CD4-positive, alpha-beta T cell treated with Interleukin-21 for 1 hour (primary cell): ENCODE measurements at places on chromosomes 6 and 20.

DNA sequence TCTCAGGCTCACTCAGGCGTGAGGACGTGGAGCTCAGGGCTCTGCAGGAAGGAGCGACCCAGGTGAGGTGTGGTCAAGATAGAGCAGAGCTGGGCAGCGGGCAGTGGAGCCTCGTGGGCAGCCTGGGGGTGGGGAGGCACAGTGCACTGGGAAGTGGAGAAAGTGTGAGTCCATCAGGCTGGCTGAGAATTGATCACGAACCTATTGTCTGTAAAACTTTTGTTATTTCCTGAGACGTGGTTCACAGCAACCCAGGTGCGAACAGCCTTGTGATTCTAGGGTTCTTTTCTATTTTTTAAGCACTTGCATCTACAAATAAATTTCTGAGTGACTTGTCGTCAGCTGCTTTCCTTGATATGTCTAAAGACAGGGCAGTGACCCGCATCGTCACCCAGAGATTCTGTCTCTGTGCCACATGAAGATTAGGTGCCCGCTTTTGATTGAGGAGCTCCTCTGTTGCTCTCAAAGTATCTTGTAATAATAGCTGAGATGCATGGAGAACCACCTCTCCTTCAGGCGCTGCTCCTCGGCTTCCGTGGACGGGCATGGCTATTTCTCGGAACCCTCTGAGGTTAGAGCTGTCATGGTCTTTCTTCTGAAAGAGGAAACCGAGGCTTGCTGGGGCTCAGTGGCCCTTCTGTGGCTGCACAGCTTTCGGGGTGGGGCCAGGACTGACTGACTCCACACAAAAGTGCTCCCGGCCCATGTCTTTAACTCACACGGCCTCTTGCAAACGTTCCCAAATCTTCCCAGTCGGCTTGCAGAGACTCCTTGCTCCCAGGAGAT, 662 bp upstream of the CCR6 start:
- DNase-seq, result no peak

DNA sequence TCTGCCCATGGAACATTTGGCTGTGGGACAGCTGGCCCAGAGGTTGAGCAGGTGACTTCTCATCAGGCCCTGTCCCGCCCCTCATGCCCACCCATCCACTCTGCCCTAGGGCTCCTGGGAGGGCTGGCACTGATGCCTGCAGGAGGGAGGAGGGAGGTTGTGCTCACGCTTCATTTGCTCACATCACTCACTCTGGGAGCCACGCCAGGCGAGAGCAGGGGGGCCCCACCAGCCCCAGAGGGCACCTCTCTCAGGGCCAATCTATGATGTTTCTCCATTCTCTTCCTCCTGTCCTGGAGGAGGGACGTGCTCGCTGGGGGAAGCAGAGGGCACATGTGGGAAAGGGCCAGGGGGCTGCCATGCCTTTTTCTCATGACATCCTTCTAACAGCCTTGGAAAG, 10.9 kb upstream of the GLP1R start:
- no peak for DNase-seq

- peak; percentile 17 for DNase-seq
Observed at GRCh38 chr6:148657048-148657447, 89.8 kb upstream of the UST start.

- DNase-seq, result no peak
Observed at GRCh38 chr6:53301801-53302537, 46.8 kb downstream of the ELOVL5 start.

DNA sequence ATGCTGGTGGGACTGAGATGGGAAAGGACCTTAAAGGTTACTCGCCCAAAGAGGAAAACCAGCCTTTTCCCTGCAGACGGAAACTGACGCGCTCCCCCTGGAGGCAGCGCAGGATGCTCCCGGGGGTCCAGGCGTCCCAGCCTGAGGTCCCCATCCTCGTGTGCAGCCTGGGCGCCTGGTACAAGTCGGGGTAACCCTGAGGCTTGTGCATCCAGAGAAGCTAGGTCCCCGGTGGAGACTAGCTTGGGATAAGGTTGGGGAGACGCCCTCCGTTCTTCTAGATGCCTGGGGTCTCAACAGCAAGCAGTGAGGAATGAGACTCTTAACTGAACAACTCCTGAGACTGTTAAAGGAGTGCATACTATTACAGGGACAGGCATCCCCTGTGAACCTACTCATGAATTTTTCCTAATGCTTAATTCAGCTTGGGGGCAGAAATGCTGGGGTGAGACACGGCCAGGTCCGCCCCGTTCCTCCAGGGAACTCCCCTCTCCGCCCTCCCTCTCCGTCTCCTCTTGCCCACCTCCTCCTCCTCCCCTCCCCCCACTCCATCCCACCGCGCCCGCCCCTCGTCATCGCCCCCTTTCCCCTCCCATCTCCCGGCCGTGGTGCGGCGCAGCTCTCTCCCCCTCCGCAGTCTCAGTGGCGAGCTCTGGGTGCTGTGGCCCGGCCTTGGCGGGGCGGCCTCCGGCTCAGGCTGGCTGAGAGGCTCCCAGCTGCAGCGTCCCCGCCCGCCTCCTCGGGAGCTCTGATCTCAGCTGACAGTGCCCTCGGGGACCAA, at the start of gene PRSS35:
Gene PRSS35, plus strand, starts transcription at position 634 of the 781 bp plus-strand sequence. CDS start 10,908 bp downstream, outside the sequence.
- DNase-seq, result peak; percentile 7

GRCh38 chr6:159623156-159623555, 69.9 kb downstream of the SOD2 start:
- no peak for DNase-seq

GRCh38 chr6:143357561-143358255, 92.8 kb downstream of the ADAT2 start:
- no peak for DNase-seq

- DNase-seq, result peak; percentile 14
Observed at GRCh38 chr6:131923356-131923755, 27.8 kb downstream of the CCN2 start.

DNA sequence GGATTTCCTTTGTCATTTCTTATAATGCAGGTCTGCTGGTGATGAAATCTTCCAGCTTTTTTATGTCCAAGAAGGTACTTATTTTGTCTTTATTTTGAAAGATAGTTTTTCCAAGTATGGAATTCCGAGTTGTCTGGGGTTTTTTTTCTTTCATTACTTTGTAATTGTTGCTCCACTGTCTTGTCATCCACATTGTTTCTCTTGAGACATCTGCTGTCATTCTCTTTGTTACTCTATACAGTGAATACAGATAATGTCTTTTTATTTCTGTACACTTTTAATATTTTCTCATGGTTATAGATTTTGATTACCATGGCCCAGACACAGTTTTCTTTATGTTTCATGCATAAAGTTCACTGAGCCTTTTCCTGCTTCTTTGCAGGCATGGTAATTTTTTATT, 133.1 kb downstream of the SYCP2 start:
- DNase-seq, result no peak

DNA sequence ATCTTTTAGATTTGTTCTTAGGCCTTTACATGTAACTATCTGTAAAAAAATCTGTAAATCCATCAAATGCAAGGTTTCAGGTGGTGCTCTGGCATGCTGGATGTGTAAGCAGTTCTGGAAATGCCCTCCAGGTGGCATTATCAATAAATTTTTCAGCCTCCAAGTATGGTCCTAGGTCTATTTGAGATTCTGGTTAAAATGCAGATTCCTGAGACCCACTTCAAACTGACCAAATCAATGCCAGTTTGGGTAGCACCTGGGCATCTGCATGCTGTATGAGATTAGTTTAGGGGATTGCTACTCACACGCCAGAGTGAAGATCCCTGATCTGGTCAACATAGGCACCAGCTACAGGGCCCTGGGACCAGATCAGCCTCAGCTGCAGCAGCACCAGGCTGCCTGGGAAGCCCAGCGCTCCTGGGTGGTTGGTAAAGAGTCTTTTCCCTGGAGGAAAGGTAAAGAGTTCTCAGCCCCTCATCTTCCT, 507.3 kb upstream of the CITED2 start:
- peak; percentile 38 for DNase-seq

DNA sequence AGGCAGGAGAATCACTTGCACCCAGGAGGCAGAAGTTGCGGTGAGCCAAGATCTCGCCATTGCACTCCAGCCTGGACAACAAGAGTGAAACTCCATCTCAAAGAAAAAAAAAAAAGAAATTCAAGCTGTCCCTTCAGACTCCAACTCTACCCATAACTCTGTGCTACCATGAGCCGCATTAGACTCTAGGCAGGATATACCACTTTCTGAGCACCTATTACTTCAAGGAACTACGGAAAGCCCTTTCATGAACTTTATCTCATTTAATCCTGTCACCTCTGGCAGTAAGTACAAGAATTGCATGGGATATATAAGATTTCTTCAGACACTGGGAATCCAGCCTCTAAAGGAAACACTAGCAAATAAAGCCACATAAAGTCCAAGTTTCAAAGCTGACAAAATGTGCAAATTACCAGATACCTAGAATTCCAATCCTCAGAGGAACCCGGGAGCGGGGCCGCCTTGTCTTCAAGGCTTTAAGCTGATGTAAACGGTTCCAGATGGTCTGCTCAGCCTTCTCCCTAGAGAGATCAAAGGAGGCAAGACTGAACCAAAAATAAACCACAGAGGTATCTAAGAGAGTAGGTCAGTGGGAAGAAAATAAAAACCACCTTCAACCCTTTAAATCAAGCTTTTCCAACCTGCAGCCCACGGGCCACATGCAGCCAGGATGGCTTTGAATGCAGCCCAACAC, 9.4 kb downstream of the CDK5RAP1 start:
- no peak for DNase-seq

- DNase-seq, result no peak
Observed at GRCh38 chr20:8530022-8530421, 398.0 kb downstream of the PLCB1 start.

- DNase-seq, result no peak
Observed at GRCh38 chr6:14367296-14367695, 249.7 kb downstream of the CD83 start.

- DNase-seq, result no peak
Observed at GRCh38 chr20:35657271-35657670, 7.4 kb downstream of the CPNE1 start.

DNA sequence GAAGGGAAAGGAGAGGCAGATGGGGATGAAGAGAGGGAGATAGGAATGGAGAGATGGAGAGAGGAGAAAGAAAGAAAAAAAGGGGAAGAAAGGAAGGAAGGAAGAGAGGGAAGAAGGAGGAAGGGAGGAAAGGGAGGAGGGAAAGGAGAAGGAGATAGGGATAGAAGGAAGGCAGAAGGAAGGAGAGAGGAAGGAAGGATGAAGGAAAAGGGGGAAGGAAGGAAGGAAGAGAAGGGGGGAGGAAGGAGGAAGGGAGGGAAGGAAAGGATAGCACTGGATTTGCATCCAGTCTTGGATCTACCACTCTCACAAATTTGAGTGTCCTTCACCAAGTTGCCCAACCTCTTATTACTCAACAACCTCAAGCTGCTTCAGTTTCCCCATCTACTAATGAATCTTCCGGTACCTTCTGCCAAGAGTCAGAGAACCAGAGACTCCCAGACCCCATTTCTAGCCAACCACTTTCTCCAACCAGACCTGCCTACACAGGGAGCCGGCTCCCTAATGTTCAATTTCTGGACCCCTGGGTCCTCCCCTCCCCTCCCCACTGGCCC, 79.7 kb upstream of the FOXP4 start:
- no peak for DNase-seq

DNA sequence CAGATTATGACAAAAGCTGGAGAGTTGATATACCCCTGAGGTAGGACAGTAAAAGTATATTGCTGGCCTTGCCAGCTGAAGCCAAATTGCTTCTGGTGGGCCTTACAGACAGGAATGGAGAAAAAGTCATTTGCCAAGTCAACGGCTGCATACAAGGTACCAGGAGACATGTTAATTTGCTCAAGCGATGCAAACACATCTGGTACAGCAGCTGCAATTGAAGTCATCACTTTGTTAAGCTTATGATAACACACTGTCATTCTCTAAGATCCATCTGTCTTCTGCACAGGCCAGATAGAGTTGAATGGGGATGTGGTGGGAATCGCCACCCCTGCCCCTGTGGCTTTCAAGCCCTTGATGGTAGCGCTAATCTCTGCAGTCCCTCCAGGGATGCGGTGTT, 40.4 kb upstream of the POPDC3 start:
- DNase-seq, result no peak

GRCh38 chr20:18989736-18990474, 176.3 kb downstream of the SCP2D1 start:
- DNase-seq, result no peak

GRCh38 chr6:71402096-71402495, 113.5 kb downstream of the OGFRL1 start:
- no peak for DNase-seq

DNA sequence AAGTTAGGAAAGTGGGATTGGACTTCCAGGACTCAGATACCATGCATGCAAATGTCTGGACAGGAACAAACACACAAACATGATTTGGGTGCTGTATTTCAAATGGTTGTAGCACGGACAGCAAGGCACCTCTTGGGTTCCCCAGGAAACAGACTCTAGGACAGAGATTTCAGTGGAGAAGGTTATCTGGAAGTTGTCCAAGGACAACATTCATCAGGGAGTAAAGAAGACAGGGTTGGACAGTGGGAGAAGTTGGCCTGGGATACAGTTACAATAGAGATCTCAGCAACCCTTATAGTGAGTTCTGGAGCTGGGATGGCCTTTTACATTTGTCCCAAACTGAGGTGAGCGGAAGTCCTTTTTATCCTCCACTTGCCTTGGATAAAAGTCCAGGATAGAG, 19.8 kb upstream of the TINAG start:
- no peak for DNase-seq

- DNase-seq, result no peak
Observed at GRCh38 chr6:106281088-106281487, 44.5 kb downstream of the ATG5 start.

DNA sequence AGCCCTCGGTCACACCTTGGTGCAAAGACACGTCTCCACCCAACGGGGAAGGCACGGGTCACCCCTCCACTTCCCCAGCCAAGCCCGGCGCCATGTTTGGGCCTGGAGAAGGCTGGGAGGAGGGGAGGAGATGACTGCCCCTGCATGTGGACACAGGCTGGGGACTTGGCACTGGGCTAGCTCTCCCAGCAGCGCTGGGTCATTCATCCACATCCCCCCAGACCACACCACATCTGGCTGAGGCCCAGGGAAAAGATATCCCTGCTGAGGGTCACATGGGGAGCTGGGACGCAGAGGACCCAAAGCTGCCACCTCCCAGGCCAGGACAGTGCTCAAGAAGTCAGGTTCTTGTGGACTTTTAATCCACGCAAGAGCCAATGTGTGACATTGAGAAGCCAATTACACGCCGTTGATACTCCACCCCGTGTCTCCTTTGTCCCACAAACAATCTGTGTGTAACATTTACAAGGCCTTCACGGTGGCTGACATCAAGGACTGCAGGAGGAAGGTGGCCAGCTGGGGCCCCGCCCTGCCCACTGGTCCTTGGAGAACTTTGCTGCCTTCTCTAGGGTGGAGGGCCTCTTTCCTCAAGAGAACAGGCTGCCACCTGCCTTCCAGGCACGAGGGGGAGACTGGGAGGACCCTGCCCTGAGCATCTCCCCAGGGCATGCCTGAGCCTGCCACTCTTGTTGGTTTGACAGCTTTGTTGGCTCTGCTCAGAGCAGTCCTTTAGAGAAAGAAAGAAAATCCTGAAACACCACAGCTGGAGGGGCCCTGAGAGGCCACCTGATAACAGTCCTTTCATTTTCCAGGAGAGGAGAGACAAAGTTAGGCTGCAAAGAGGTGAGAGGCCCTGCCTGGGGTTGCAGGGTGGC, 5.3 kb upstream of the IP6K3 start:
- DNase-seq, result no peak

GRCh38 chr20:45176526-45177267, 2.0 kb downstream of the PI3 start:
- DNase-seq, result no peak
